ENCODE measurements at places on chromosomes 3 and 15.

- no peak for DNase-seq
Observed at GRCh38 chr3:28598165-28598564, 249.5 kb upstream of the AZI2 start.

GRCh38 chr15:51341366-51342226 lies at the start of gene GLDN:
TSS of gene GLDN (plus strand) at chr15:51341655. CDS start at chr15:51341685, 30 bp downstream.
- no peak for DNase-seq

GRCh38 chr3:28308196-28308595 lies 40.3 kb upstream of the ZCWPW2 start:
- no peak for DNase-seq

DNA sequence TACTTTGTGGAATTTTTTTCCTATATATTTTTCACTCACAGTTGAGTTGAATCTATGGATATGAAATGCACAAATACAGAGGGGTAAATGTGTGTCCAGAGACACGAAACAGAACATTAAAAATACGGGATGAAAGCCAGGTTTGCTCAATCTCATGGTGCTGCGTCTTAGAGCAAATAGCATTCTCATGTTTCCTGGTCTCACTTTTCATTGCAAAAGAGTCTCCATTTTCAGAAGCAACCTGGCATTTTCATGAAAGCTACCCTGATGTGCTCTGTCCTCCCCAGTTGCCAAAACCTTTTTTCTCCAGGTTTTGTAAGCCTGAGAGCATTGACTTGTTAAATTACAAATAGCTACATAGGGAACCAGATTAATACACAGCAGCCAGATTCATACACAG lies 49.5 kb upstream of the MBNL1 start:
- DNase-seq: no peak

DNA sequence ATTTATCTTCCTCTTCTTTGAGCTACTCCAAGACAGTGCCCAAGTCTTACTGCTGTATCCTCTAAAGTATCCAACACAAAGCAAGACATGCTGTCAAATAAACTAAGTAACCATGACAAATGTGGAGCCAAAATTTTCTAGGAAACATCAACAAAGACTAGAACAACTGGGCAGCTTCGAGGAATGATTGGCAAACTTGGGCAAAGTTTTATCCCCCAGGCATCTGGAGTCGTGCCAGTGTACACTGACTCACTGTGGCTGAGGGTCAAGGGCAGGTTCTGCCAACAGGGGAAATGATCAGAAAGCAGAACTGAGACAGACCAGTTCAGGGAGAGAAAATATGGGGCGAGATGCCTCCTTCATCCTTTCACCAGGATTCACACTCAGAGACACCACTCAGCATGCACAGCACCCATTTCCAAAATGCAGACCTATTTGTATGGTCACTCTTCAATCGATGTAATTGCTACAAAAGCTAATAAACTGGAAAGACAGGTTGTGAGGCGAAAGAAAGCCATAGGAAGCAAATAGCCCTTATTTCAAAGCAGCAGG lies 65.8 kb downstream of the MB21D2 start:
- peak; percentile 53 for DNase-seq

- DNase-seq: no peak
Observed at GRCh38 chr3:194532591-194532990, 45.8 kb upstream of the ATP13A3 start.

- no peak for DNase-seq
Observed at GRCh38 chr3:122957707-122958689, 69.6 kb downstream of the SEMA5B start.

- no peak for DNase-seq
Observed at GRCh38 chr3:18087988-18088387, 337.2 kb downstream of the SATB1 start.

DNA sequence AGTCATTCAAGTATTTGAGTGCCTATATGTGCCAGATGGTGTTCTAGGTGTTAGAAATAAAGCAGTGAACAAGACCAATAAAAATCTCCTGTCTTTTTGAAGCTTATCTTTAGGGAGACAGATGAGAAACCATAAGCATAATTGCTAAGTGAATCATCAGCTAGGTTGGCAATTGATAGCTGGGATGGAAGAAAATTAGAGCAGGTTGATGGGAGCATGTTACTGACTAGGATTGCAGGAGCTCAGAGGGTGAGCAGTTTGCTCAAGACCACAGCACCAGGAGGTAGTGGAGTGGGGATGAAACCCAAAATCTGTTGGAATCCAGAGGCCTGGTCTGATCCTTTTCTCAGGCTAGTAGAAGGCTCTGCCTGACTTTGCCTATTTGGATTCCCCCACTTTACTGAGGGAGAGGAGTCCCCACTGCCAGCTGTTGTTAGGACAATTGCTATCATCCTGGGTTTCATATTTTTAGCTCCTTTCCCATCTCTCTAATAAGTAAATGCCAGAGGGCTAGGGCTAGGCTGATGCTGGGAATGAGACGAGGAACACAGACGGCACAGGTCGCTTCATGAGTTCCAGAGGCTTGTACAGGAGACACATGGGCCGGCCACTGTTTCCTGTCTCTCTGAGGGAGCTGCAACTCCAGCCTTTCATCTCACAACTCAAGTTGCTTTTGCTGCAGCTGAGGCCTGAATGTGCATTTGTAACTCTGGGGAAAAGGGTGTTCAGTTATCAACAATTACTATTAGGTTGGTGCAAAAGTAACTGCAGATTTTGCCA lies 102.9 kb downstream of the CACNA1D start:
- DNase-seq: no peak

GRCh38 chr3:29240248-29240647 lies 40.6 kb upstream of the RBMS3 start:
- DNase-seq: no peak

DNA sequence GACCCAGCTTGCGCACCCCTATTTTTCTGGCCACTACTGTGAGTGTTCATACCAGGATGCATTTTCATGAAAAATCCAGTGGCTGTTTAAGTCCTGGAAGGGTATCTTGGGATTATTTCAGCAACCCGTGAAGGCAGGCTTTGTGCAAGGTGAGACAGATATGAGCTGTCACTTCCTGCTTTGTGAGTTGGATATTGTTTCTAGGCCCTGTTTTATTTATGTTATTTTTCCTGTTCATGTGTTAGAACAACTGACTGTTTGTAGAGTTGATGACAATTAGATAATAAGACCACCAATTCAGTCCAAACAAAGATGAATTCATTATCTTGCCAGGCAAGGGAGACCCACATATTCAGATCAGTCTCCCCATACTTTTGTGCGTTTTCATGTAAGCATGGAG lies 42.5 kb downstream of the ZBTB38 start:
- DNase-seq: no peak

GRCh38 chr3:39362812-39363211 lies 20.4 kb upstream of the SLC25A38 start:
- DNase-seq: no peak

GRCh38 chr3:63961891-63962290 lies 49.7 kb upstream of the SCAANT1 start:
- DNase-seq: peak; percentile 24

- no peak for DNase-seq
Observed at GRCh38 chr15:88220443-88221335, 35.9 kb downstream of the NTRK3 start.

GRCh38 chr15:52680041-52680391 lies 828 bp upstream of the ATOSA start:
- DNase-seq: no peak

DNA sequence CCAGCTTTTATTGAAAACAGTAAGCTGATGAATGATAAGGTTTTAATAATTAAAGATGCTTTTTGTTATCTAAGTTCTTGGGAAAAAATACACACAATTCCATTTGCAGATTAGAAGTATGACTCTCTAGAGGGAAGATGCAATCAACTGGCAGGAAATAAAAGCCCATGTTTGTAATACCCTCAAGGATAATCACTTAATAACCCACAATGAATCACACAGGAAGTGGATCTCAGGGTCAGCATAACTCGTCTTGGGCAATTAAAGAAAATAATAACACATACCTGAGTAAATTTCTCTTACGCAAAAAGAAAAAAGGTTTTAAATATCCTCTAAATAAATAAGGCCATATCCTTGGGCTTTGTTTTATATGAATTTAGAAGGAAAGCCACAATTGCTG lies 9.4 kb upstream of the EID1 start:
- DNase-seq: peak; percentile 89

DNA sequence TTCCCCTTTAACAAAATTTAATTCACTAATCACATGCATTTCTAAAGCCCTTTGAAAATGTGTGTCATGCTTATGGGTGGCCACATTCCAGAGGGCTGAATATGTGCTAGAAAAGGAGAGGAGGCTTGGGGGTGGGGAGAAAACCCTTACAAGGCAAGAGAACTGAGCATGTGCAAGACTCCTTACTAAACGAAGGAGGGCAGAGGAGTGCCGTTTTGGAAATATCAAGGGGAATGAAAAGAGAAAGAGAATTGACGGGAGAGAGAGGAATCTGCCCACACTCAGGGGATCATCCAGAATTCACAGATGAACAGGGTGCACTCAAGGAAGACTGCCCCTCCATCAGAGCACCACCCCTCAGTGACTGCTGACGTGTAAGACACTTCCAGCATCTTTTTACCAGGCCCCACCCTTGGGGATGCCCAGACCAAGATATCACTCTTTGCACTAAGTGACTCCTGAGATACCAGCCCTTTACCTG lies 37.9 kb upstream of the TSC22D2 start:
- peak; percentile 88 for DNase-seq

- DNase-seq: no peak
Observed at GRCh38 chr3:58963928-58964503, 85.8 kb downstream of the CFAP20DC start.
